ENCODE measurements at places on chromosomes 5 and 9.

DNA sequence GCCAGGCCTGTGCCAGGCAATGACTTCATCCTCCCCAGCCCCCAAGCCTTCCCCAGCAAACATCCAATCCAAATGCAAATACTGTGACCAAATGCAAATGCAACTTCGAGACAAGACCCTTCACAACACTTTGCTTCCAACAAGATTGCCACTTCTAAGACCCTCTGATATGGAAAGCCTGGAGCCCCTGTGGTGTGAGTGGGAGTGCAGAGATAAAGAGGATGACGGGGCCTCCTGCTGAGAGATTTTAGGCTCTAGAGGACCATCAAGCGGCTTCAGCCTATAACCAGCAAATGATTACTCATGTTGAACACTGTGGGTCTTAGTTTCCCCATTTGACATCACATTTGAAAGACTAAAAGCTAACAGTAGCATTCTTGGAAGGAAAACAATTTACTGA lies 46.6 kb upstream of the GABRP start:
- DNase-seq = no peak

GRCh38 chr5:57575839-57576238 lies 93.2 kb upstream of the ACTBL2 start:
- DNase-seq = no peak

DNA sequence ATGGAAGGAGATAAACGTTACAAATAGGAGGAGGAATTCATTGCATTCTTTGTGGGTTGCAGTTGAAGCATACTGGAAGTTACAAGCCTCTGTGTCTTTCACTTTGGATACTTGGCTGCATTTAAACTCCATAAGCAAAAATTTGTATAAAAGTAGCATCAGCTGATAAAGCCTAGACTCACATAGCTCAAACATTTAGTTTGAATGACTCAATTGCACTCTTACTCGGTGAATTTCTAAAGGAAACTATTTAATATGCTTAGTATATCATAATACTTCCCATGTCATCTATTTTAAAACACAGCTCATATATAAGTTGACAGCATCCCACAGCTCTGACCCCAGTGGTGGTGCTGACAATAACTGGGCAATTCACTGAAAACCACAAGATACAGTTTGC lies 596.6 kb upstream of the ZNF608 start:
- no peak for DNase-seq

- DNase-seq = no peak
These were observed 27.9 kb upstream of the GALNT10 start for GRCh38 chr5:154162539-154163151.

- no peak for DNase-seq
These were observed 484.0 kb downstream of the ZNF608 start for GRCh38 chr5:124262470-124262869.
